ENCODE measurements at places on chromosomes 2 and 18. TPM values are rescaled to one million over a fixed set of nuclear protein-coding genes. Genes with fewer than 3 reads are reported as not detected.

MEP1B gene
- total RNA-seq, result 0.08 TPM

NOSTRIN gene
- 4.1 TPM for total RNA-seq

EGR4 gene
- not detected for total RNA-seq

STK16 gene
- total RNA-seq, result 14.8 TPM

CRACDL gene
- 0.42 TPM for total RNA-seq

FNDC4 gene
- total RNA-seq, result 51.0 TPM

STPG4 gene
- total RNA-seq, result not detected

FTCDNL1 gene
- total RNA-seq, result 4.4 TPM

DNA sequence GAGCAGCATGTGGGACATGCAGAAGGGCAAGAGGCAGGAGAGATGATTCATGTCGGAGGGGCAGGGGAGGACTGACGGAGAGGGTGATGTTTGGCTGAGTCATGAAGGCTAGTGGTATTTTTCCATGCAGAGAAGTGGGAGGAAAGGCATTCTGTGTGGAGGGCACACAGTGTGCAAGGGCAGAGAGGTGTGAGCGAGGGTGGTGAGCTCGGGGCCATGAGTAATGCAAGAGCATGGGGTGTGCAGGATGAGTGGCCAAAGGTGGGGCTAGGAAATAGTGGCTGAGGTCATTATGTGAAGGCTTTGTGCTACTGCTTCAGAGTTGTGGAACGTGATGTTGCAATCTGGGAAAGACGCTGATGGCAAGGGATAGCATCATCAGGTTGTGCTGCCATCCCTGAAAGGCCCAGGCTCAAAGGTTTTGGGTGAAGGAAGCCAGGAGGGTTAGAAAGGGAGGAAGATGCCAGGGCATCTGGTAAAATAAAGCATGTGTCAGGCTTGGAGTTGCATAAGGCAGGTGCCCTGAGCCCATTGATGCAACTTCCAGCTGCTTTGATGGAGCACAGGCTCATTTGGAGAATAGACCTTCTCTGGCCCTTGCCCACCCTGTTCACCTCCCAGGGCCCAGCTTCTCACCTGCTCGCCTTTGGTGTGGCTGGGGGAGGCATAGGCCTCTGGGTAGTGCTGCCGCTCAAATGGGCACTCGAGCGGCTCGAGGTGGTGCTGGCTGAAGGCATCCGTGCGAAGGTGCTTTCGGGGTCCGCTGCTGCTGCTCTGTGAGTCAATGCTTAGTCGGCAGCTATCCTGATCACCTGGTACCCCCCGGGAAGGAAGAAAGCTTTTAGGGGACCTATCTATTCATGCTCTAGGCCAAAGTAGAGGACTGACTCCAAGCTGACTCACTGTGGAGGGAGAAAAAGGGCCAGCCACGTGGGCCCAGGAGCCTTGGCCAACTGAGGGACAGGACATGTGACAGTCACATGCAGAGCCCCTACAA lies 37.5 kb downstream of the PAX8 start:
- DNase-seq, result no peak
- H3K36me3 ChIP-seq, result no peaks in the 10 kb centered on the region

- no peak for DNase-seq
- no peaks in the 10 kb centered on the region for H3K27me3 ChIP-seq
- H3K36me3 ChIP-seq, result no peaks in the 10 kb centered on the region
- H3K4me3 ChIP-seq, result no peak overlapping the region
These were observed 62.9 kb upstream of the CTIF start for GRCh38 chr18:48475635-48476549.

GRCh38 chr2:233468047-233468740 lies 98.4 kb downstream of the USP40 start:
- no peaks in the 10 kb centered on the region for H3K27me3 ChIP-seq
- no peaks in the 10 kb centered on the region for H3K4me1 ChIP-seq

DNA sequence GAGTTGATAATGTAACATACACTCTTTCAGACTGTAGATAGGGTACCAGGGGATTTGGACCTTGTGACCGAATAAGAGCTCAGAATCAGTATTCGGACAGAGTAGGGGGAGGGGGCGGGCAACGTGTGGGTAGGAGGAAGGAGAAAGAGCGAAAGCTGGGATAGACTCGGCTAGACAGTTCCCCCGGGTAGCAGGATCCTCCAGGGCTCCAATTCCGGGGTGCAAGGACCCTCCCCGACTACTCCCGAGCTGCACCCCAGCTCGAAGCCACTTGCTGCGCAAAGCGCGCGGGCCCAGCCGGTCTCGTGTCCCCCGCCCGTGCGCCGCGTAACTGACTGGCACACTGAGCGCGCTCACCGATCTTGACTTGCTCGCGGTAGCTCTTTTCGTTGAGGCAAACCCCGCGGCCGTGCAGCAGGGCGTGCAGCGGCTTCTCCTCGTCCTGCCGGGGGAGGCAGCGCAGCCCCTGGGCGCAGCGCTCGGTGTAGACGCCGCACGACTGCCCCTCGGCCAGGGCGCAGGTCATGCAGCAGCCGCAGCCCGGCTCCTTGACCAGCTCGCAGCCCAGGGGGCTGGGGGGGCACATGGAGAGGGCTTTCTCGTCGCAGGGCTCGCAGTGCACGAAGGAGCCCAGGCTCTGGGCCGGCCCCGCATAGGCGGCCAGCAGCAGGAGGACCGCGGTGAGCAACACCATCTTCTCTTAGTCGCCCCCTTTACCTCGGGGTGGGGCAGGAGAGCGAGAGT lies 1.1 kb downstream of the IGFBP5 start:
- peak overlapping the region; percentile 13 for H3K27ac ChIP-seq
- peaks cover 15% of the 10 kb centered on the region for H3K27me3 ChIP-seq
- no peak for DNase-seq
- no peaks in the 10 kb centered on the region for H3K36me3 ChIP-seq

DNA sequence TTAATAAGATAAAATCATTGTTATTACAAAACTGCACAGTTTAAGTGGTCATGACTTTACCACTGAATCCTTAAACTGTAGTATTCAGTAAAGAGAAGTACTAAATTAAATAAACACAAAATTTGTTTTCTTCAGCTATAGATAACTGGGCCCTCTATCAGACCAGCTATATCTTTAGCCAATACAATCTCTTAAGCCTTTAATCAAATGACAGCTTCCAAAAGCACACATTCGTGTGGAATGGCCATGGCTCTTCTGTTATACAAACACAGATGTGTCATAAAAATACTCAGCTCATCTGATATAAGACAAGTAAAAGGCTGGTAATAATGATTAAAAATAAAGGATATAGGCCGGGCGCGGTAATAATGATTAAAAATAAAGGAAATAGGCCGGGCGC lies 57.6 kb upstream of the CDKL4 start:
- H3K36me3 ChIP-seq, result peaks cover 5% of the 10 kb centered on the region
- no peaks in the 10 kb centered on the region for H3K4me1 ChIP-seq
- no peak for DNase-seq
- no peak overlapping the region for H3K27ac ChIP-seq
- H3K27me3 ChIP-seq, result no peaks in the 10 kb centered on the region
- H3K4me3 ChIP-seq, result no peak overlapping the region

GRCh38 chr2:17578466-17578928 lies 38.0 kb downstream of the VSNL1 start:
- no peaks in the 10 kb centered on the region for H3K27me3 ChIP-seq
- H3K36me3 ChIP-seq, result no peaks in the 10 kb centered on the region
- no peak overlapping the region for H3K27ac ChIP-seq
- no peaks in the 10 kb centered on the region for H3K4me1 ChIP-seq
- no peak overlapping the region for H3K4me3 ChIP-seq

DNA sequence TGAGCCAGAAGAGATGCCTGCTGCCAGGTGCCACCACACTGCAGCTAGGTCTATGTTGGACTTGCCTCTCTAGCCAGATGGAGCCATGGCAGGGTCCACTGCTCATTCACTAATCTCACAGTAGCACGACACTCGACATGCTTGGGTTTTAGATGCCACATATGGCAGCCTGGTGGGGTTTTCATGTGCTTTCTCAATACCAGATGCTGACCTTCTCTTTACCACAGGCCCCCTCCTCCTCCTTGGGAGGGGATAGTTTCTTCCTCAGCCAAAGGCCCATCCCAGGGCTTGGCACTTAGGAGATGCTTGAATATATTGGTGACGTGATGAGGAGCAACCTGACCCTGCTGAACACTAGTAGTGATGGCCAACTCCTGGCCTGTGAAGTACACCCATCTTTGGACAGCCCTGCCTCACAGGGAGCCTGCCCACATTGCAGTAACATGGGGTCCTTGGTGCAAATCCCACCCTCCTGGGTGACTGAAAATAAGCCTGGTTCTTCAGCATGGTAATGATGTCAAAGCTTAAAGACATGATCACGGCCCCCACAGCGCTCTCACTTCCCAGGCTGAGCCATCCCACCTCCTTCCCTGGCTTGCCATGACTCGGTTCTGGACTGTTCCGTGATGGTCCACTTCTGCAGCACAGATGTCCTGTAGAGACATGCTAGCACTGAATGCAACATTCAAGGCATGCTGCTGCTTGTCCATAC lies 227.5 kb downstream of the SH3RF3 start:
- no peaks in the 10 kb centered on the region for H3K36me3 ChIP-seq
- no peaks in the 10 kb centered on the region for H3K4me1 ChIP-seq
- H3K27me3 ChIP-seq, result no peaks in the 10 kb centered on the region
- no peak overlapping the region for H3K27ac ChIP-seq
- no peak overlapping the region for H3K4me3 ChIP-seq

DNA sequence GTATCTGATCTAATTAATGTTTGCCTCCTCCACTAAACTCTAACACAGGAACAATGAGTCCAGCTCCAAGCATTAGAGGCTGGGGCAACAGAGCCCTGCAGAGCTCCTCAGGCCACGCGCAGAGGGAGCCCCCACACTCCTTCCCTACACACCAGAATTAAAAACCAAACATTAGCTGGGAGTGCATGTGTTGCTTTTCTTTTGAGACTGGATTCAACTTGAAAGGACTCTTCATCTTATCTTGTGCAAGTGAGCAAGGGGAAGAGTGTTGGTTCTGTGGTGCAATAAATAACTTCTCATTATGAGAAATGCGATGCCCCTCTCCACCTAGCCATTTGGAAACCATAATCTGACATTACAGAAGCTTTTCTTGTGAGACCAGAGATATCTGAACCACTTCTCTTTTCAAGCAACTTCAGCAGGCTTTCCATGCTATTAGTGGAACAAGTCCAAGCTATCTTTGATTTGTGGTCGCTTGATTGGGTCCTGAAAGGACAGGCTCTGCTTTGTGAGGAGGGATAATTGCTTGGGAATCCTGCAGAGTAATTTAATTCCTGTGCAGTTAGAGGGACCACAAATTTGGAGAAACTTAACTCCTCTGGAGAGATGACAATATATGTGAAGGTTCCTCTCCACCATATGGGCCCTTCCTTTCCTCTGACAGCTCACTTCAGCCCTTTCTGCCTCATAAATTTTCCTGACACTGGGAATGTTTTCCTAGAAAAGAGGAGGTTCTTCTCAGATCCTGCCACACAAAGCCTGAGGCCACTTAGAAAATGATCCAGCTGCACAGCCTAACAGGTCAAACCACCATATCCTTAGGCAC lies 112.5 kb downstream of the ATL2 start:
- DNase-seq, result no peak
- H3K27me3 ChIP-seq, result no peaks in the 10 kb centered on the region
- no peak overlapping the region for H3K4me3 ChIP-seq

DNA sequence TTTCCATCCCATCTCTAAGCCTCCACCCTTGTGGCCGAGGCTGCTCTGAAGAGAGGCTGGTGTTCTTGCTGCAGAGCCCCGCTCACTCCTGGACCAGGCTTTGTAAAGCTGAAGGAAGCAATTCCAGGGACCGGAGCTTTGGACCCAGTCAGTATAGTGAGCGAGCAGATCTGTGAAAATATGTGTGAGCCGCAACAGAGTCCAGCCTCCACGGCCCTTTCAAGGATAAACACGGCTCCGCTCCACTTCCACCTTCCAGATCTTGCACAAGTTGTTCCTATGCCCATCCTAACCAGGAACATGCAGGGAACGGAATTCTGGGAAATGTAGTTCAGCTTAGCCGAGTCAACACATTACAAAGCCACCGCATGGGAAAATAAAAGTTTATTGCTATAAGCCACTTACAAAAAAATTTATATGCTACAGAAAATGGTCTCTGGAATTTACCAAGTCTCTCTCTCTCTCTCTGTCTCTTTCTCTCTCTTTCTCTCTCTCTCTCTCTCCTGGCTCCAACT lies 151.7 kb upstream of the ZNF521 start:
- no peaks in the 10 kb centered on the region for H3K27me3 ChIP-seq
- no peaks in the 10 kb centered on the region for H3K4me1 ChIP-seq
- no peaks in the 10 kb centered on the region for H3K36me3 ChIP-seq
- DNase-seq, result no peak
- no peak overlapping the region for H3K27ac ChIP-seq
- H3K4me3 ChIP-seq, result no peak overlapping the region

DNA sequence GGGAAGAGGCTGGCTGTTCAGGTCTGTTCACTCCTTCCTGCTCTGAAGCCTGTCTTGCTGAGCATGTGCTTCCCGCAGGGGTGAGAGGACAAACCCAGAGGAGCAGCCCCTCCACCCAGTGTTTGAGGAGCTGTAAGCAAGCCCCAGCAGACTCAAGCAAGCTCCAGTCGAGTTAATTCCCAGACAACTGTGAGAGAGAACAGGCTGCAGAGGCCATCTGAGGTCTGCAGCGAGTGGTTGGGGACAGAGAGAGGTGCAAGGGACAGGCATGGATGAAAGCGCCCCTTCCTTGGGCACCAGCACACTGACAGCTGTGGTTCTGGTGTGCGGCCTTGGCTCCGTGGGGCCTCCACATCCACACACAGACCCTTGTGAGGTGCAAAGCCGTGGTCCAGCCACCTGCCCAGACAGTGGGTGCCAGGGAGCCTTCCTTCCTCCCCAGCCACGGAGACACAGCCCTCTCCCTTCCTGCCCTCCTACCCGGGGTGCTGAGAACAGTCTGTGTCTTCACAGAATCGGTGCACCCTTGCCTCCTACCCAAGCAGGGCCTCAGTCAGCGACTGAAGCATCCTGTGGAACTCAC lies 36.2 kb downstream of the MAL start:
- no peaks in the 10 kb centered on the region for H3K4me1 ChIP-seq
- DNase-seq, result peak; percentile 8
- H3K27me3 ChIP-seq, result no peaks in the 10 kb centered on the region
- H3K36me3 ChIP-seq, result no peaks in the 10 kb centered on the region
- no peak overlapping the region for H3K27ac ChIP-seq
- H3K4me3 ChIP-seq, result no peak overlapping the region

- H3K27ac ChIP-seq, result no peak overlapping the region
- H3K36me3 ChIP-seq, result no peaks in the 10 kb centered on the region
- H3K27me3 ChIP-seq, result no peaks in the 10 kb centered on the region
- no peak overlapping the region for H3K4me3 ChIP-seq
- no peaks in the 10 kb centered on the region for H3K4me1 ChIP-seq
- no peak for DNase-seq
These were observed 216.4 kb upstream of the OSR1 start for GRCh38 chr2:19574778-19575260.

DNA sequence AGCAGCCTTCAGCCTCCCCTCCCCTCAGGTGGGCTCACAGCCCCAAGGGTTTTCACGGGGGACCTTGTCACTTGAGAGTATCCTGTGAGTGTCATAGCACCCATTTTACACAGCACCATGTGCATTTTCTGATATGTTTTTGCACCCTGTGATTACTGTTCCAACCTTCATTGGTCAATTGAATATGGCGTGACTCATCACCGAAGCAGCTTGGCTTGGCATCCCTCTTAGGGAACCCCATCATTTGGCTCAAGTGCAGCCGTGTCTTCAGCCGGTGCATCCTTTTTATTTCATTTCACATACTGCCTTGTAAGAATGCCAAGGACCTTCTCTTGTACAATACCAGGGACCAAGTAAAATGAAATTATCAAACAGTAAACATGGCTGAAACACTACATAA lies 57.6 kb downstream of the NPAS2 start:
- no peaks in the 10 kb centered on the region for H3K36me3 ChIP-seq
- no peak for DNase-seq
- no peak overlapping the region for H3K27ac ChIP-seq
- peaks cover 21% of the 10 kb centered on the region for H3K4me1 ChIP-seq
- no peaks in the 10 kb centered on the region for H3K27me3 ChIP-seq

Data from liver (tissue), 10 donors.